Skeletal muscle cell (primary cell): ENCODE measurements at places on chromosomes 7 and 10.

DNA sequence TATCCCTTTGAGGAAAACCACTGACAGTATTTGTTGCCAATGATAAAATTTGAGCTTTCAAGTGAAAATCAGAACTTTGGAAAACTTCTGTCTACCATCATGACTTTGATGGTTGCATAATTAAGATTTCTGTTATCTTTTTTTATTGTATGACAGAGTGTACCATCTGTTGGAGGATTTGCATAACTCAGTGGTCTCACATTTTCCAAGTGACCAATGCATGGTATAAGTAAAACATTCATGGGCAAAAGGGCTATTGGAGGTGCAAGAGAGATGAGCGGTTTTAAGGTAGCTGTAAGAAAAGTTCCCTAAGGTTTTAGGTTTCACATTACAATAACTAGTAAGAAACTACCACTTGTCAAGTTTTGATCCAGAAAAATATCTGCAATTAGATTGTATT, 625.3 kb downstream of the PARD3 start:
- DNase-seq, result no peak

GRCh38 chr7:54782829-54783228, 23.8 kb upstream of the SEC61G start:
- DNase-seq, result no peak

GRCh38 chr7:139687211-139687954, 90.4 kb downstream of the HIPK2 start:
- no peak for DNase-seq

GRCh38 chr7:114860206-114860605, 61.7 kb upstream of the MDFIC start:
- DNase-seq, result no peak

GRCh38 chr10:108850138-108850854, 1073.0 kb downstream of the XPNPEP1 start:
- no peak for DNase-seq

DNA sequence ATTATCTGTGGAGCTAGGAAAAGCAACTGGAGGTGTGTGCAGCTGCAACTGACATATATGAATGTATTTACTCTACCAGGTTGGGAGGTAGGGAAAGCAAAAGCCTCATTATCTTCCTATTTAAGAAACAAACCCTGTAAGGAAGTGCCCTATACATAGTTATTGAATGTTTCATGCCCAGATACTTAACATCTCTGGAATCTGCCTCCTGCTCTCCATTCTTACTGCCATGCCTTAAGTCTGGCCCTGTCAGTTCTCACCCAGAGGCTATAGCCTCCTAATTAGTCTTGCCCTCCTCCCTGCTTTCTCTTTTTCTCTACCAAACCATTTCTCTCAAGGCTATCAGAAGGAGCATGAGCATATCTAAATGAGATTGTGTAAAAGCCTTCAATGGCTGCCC, 542.6 kb upstream of the LRRN3 start:
- no peak for DNase-seq

- no peak for DNase-seq
Measured at GRCh38 chr10:99975106-99975829, 34.5 kb downstream of the DNMBP start.
